ENCODE measurements at places on chromosomes 2 and 18. TPM values are rescaled to one million over a fixed set of nuclear protein-coding genes. Genes with fewer than 3 reads are reported as not detected.

Gene LIPT1
- total RNA-seq: 3.4 TPM

Gene ERFE
- total RNA-seq: 1.4 TPM

Gene PDK1
- total RNA-seq: 26.0 TPM

Gene ACMSD
- total RNA-seq: not detected

Gene C2orf80
- not detected for total RNA-seq

Gene TMEM37
- 3.3 TPM for total RNA-seq

GRCh38 chr2:210493528-210493927 lies 17.0 kb upstream of the LANCL1 start:
- no peaks in the 10 kb centered on the region for H3K4me1 ChIP-seq
- H3K36me3 ChIP-seq: no peaks in the 10 kb centered on the region
- H3K4me3 ChIP-seq: no peak overlapping the region
- DNase-seq: no peak
- H3K27ac ChIP-seq: no peak overlapping the region

DNA sequence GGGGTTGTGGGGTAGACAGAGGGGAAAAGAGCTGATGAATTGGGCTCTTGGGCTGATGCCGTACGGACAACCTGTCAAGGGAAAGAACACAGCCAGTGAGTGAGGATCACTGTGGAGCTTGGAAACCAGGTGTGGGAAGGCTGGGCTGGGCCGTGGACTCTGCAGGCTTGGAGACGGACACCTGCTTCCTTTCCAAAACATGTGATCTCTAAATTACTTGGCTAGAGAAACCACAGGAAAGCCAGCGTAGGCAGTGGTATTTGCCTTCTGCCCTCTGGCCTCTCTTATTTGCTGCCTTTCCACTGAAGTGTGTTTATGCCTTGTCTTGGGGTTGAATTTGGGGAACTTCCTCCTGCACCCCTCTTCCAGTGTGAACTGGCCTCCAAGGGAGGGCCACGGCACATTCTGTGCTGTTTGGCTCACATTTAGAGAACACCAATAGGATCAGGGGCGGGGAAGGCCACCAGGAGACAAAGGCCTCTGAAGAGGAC lies 267.7 kb downstream of the PRKCE start:
- H3K36me3 ChIP-seq: no peaks in the 10 kb centered on the region
- no peak for DNase-seq
- H3K4me3 ChIP-seq: no peak overlapping the region
- H3K27me3 ChIP-seq: no peaks in the 10 kb centered on the region
- H3K4me1 ChIP-seq: no peaks in the 10 kb centered on the region
- no peak overlapping the region for H3K27ac ChIP-seq

GRCh38 chr2:188527581-188527993 lies 235.9 kb downstream of the GULP1 start:
- no peaks in the 10 kb centered on the region for H3K27me3 ChIP-seq
- DNase-seq: no peak
- no peaks in the 10 kb centered on the region for H3K36me3 ChIP-seq

DNA sequence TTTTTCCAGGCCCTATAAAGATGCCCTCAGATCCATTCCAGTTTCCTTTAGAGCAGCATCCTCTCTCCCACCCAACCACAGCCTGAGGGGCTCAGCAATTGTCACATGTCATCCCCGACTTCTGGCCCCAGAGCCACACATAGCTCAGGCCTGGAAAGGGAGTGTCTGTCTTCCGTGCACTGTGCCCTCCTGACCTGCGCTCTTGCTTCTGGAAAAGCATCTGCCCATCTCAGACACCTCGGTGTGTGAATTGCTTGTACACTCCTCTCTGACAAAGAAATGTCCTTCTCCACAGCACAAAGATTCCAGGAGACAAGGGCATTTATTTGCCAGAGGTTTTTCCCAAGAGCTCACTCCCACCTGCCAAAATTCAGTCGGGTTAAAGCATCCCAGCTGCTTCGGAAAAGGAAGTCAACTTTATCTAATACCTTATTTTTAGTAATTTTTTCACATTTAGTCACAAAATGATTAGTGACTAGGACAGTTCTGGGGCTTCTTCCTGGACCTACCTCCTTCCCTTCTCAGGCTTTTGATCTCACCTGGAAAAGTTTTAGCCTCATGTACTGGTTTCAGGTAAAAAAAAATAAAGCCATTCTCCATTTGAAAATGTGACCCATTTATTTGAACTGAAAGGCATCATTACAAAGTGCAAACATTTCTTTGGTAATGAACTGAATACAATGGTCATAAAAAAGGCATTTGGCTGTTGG lies 112.9 kb downstream of the PXDN start:
- DNase-seq: no peak
- peaks cover 41% of the 10 kb centered on the region for H3K36me3 ChIP-seq
- H3K4me1 ChIP-seq: peaks cover 15% of the 10 kb centered on the region
- no peak overlapping the region for H3K4me3 ChIP-seq
- H3K27ac ChIP-seq: peak overlapping the region; percentile 80

DNA sequence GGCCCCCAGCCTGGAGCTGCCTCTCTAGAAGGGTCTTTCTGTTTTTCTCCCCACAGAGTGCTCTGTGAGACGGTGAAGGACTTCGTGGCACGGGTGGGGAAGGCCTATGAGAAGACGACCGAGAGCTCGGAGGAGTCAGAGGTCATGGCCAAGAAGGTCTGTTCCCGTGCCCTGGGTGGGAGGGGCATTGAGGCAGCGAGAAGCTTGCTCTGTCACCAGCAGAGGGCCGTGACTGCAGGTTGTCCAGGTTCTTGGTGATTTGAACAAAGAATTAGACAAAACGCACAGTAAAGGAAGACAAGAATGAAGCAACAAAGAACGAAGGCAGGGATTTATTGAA lies 93.9 kb downstream of the DGKD start:
- H3K4me1 ChIP-seq: no peaks in the 10 kb centered on the region
- no peaks in the 10 kb centered on the region for H3K27me3 ChIP-seq
- H3K36me3 ChIP-seq: peaks cover 3% of the 10 kb centered on the region
- H3K27ac ChIP-seq: no peak overlapping the region

DNA sequence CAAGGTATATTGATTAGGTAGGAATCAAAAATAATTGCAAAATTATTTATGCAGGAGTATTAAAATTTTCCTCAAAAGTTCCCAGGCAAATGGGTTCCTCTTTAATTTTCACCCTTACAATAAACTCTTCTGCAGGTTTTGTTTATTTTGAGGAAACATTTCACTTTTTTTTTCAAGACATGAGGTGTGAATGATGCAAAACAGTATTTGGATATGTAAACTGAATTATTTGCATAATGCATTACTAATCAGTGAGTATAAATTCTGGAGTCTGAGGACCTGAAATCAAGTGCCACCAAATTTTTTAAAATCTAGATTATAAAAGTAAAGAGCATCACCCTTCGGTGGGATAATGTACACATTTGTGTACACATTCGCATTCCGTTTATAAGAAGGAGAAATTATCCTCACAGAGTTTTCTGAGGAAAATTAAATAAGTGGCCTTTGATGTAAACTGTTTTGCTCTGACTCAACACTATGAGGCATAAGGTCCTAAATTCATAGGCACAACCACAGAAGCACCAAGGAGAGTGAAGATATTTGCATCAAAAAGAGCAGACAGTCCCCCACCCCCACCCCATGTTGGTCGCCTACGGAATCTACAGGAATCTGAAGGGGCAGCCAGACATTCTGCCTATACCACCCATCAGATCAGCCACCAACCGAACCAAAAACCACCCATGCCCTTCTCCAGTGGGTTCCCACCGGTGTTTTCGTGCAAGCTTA lies 33.1 kb downstream of the BCL11A start:
- H3K36me3 ChIP-seq: no peaks in the 10 kb centered on the region
- peaks cover 42% of the 10 kb centered on the region for H3K4me1 ChIP-seq
- H3K27me3 ChIP-seq: no peaks in the 10 kb centered on the region
- peak; percentile 47 for DNase-seq

GRCh38 chr2:222952204-222952603 lies 91.4 kb downstream of the ACSL3 start:
- DNase-seq: no peak
- H3K27me3 ChIP-seq: no peaks in the 10 kb centered on the region
- H3K4me3 ChIP-seq: no peak overlapping the region
- no peak overlapping the region for H3K27ac ChIP-seq

- H3K36me3 ChIP-seq: peaks cover 19% of the 10 kb centered on the region
- DNase-seq: no peak
- H3K4me3 ChIP-seq: no peak overlapping the region
- H3K27ac ChIP-seq: no peak overlapping the region
Observed at GRCh38 chr2:229855116-229855515, 66.7 kb downstream of the TRIP12 start.

DNA sequence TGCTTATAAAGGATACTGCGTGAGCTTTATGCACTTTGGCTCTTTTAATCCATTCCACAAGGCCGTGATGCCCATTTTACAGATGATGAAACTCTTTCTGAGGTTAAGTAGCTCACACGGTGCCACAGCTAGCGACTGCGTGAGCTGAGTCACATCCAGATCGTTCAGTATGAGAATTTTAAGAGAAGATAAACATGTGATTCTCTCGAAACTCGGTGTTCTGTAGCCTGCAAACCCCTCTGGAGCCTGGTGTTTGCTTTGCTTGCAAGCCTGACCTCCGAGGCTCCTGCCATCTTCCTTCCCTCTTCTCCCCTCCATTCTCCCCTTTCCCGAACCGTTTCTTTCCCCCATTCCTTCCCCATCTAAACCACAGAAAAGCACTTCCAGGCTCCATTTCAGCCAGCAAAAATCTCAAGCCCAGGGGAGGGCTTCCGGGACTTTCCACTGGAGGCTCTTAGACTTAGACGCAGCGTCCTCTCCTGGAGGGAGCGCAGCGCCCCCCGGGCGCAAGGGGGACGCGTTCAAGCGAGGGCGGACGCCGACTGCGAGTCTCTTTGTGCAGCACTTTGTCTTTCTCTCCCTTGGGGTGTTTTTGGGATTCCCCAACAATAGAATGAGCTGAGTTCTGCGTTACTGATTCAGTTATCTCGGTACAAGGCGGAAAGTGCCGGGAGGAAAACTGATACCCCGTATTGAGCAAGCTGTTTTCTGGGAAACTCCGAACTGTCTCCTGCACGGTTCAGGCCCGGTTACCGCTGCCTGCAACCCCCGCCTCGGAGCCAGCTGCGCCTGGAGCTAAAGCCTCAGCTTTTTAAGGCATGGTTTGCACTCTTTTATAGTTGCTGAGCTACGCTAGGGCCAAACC lies 38.0 kb downstream of the CYP1B1 start:
- no peaks in the 10 kb centered on the region for H3K36me3 ChIP-seq
- H3K4me1 ChIP-seq: peaks cover 11% of the 10 kb centered on the region
- H3K4me3 ChIP-seq: peak overlapping the region; percentile 48

DNA sequence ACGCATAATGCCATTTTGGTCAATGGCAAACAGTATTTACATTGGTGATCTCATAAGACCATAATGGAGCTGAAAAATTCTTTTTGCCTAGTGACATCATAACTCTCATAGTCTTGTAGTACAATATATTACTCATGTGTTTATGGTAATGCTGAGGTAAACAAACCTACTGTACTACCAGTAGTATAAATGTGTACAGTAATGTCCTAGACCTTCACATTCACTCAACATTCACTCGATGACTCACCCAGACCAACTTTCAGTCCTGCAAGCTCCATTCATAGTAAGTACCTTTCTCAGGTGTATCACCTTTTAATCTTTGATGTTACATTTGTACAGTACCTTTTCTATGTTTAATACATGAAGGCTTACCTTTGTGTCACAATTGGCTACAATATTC lies 558.2 kb upstream of the PIK3C3 start:
- peaks cover 5% of the 10 kb centered on the region for H3K4me1 ChIP-seq
- H3K27me3 ChIP-seq: no peaks in the 10 kb centered on the region
- no peak overlapping the region for H3K27ac ChIP-seq
- no peak overlapping the region for H3K4me3 ChIP-seq
- no peaks in the 10 kb centered on the region for H3K36me3 ChIP-seq
- no peak for DNase-seq

- DNase-seq: peak; percentile 91
- no peak overlapping the region for H3K4me3 ChIP-seq
- H3K36me3 ChIP-seq: no peaks in the 10 kb centered on the region
- peak overlapping the region; percentile 64 for H3K27ac ChIP-seq
Observed at GRCh38 chr2:238974501-238975166, 126.7 kb downstream of the TWIST2 start.

GRCh38 chr18:43277164-43277600 lies at the start of gene SYT4:
Gene SYT4 (minus strand): TSS chr18:43277490. CDS start chr18:43277281, 209 bp downstream.
- peaks cover 8% of the 10 kb centered on the region for H3K27me3 ChIP-seq
- H3K36me3 ChIP-seq: no peaks in the 10 kb centered on the region
- H3K27ac ChIP-seq: no peak within 1 kb of the TSS
- DNase-seq: peak; percentile 62
- no peak within 1 kb of the TSS for H3K4me3 ChIP-seq

DNA sequence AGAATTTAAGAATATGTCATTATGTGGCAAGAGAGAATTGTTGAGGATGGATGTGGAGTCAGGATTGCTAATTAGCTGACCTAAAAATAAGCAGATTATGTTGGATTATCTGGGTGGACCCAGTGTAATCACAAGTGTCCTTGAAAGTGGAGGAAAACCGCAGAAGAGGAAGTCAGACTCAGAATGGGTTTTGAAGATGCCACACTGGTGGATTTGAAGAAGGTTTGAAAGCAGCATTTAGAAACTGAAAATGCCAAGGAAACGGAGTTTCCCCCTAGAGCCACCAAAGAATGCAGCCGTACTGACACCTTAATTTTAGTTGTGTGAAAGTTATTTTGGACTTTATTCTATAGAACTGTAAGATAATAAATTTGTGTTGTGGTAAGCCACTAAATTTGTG lies 41.6 kb upstream of the DPP10 start:
- no peak overlapping the region for H3K27ac ChIP-seq
- no peaks in the 10 kb centered on the region for H3K36me3 ChIP-seq
- no peaks in the 10 kb centered on the region for H3K27me3 ChIP-seq
- H3K4me1 ChIP-seq: no peaks in the 10 kb centered on the region
- no peak overlapping the region for H3K4me3 ChIP-seq
- no peak for DNase-seq

DNA sequence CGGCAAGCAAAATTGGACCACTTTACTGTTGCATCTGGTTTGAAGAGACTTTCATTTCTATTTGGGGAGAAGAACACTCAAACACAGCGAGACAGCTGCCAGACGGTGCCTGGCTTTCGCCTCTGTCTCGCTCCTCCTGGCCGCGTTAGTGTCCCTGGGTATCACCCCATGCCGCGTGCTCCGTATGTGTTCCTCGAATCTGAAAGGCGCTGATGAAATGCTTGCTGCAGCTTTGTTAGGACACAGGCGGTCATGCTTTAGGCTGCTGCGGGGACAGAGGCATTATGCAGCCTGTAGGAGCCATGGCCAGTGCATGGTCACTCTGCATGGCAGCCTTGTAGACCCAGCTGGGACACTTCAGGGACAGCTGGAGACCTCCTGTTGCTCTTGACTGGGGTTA lies 53.9 kb downstream of the LDLRAD4 start:
- H3K27ac ChIP-seq: no peak overlapping the region
- H3K36me3 ChIP-seq: no peaks in the 10 kb centered on the region
- H3K27me3 ChIP-seq: no peaks in the 10 kb centered on the region
